Mesenchymal stem cell (in vitro differentiated cells and primary cell): ENCODE measurements at places on chromosomes 6 and 20.

DNA sequence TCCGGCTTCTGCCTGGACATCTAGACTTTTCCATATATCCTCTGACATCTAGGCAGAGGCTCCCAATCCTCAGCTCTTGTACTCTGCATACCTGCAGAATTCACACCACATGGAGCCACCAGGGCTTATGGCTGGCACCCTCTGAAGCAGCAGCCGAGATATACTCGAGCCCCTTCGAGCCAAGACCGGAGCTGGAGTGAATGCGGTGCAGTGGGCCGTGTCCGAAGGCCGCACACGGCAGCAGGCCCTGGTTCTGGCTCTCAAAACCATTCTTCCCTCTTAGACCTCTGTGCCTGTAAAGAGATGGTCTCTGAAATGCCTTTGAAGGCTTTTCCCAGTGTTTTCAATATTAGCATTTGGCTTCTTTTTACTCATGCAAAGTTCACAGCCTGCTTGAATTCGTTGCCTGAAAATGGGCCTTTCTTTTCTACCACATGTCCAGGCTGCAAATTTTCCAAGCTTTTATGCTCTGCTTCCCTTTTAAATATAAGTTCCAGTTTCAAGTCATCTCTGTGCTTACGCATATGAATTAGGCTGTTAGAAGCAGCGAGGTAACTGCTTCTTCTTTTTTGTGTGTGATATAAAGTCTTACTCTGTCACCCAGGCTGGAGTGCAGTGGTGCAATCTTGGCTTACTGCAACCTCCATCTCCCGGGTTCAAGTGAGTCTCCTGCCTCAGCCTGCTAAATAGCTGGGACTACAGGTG lies 3.8 kb upstream of the SIRPB1 start:
- no peak for DNase-seq
- no peaks in the 10 kb centered on the region for H3K27me3 ChIP-seq
- H3K4me1 ChIP-seq = no peaks in the 10 kb centered on the region
- H3K36me3 ChIP-seq = no peaks in the 10 kb centered on the region

GRCh38 chr6:35258858-35259193 lies 709 bp upstream of the ZNF76 start:
- DNase-seq = peak; percentile 83
- peak overlapping the region; percentile 98 for H3K4me3 ChIP-seq
- no peaks in the 10 kb centered on the region for H3K36me3 ChIP-seq
- no peaks in the 10 kb centered on the region for H3K27me3 ChIP-seq
- H3K27ac ChIP-seq = peak overlapping the region; percentile 45

DNA sequence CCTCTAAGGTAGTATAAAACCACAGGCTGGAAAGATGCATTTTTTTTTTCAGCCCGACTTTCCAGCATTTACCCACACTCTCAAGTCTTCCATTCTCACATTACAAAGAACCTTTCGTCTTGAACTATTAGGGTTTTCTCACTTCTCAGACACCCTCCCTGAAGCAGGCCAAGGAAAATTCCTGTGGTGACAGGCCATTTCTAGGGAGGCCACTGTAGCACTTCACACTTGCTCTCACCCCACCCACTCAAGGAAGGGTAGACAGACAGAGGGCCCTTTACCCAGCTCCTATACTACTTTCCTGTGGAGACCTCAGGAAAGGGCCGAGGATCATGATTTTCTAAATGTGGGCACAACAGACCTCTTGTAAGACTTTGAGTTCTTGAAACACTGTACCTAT lies 27.7 kb downstream of the KCNS1 start:
- H3K36me3 ChIP-seq = peaks cover 15% of the 10 kb centered on the region
- peaks cover 1% of the 10 kb centered on the region for H3K4me1 ChIP-seq
- no peak overlapping the region for H3K4me3 ChIP-seq

DNA sequence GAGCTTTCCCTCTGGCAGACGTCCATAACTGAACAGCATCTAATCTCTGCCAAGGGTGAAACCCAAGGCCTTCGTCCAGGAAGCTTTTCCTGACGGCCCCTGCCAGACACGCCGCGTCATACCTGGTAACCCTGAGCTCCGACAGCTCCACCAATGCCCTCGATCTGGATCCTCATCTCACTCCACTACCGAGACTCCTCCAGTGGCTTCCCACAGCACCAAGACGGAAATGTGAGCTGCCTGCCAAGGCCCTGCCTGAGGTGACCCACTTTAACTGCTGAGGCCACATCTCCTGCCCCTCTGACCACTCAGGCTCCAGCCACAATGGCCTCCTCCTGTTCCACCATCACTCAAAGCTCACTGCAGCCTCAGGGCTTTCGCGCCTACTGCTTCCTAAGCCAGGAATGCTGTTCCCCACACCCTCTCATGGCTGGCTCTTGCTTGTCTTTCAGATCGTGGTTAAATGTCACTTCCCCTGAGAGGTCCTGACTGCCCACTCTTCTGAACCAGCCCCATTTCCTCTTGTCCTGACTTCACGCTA lies 143.2 kb downstream of the PREX1 start:
- no peak for DNase-seq
- peaks cover 24% of the 10 kb centered on the region for H3K4me1 ChIP-seq
- no peak overlapping the region for H3K27ac ChIP-seq
- peaks cover 13% of the 10 kb centered on the region for H3K36me3 ChIP-seq
- no peak overlapping the region for H3K4me3 ChIP-seq
- H3K27me3 ChIP-seq = no peaks in the 10 kb centered on the region

- no peaks in the 10 kb centered on the region for H3K27me3 ChIP-seq
- no peak overlapping the region for H3K4me3 ChIP-seq
- H3K27ac ChIP-seq = peak overlapping the region; percentile 36
- DNase-seq = no peak
- H3K4me1 ChIP-seq = peaks cover 12% of the 10 kb centered on the region
- peaks cover 10% of the 10 kb centered on the region for H3K36me3 ChIP-seq
These were observed 31.3 kb downstream of the RAB22A start for GRCh38 chr20:58340853-58341252.

GRCh38 chr6:39416026-39416425 lies 93.5 kb upstream of the KCNK16 start:
- H3K27me3 ChIP-seq = no peaks in the 10 kb centered on the region
- H3K4me1 ChIP-seq = peaks cover 4% of the 10 kb centered on the region
- DNase-seq = no peak
- no peak overlapping the region for H3K27ac ChIP-seq
- no peaks in the 10 kb centered on the region for H3K36me3 ChIP-seq
- H3K4me3 ChIP-seq = no peak overlapping the region
